ENCODE measurements at places on chromosomes 16 and 17. TPM values are rescaled to one million over a fixed set of nuclear protein-coding genes. Genes with fewer than 3 reads are reported as not detected.

DNA sequence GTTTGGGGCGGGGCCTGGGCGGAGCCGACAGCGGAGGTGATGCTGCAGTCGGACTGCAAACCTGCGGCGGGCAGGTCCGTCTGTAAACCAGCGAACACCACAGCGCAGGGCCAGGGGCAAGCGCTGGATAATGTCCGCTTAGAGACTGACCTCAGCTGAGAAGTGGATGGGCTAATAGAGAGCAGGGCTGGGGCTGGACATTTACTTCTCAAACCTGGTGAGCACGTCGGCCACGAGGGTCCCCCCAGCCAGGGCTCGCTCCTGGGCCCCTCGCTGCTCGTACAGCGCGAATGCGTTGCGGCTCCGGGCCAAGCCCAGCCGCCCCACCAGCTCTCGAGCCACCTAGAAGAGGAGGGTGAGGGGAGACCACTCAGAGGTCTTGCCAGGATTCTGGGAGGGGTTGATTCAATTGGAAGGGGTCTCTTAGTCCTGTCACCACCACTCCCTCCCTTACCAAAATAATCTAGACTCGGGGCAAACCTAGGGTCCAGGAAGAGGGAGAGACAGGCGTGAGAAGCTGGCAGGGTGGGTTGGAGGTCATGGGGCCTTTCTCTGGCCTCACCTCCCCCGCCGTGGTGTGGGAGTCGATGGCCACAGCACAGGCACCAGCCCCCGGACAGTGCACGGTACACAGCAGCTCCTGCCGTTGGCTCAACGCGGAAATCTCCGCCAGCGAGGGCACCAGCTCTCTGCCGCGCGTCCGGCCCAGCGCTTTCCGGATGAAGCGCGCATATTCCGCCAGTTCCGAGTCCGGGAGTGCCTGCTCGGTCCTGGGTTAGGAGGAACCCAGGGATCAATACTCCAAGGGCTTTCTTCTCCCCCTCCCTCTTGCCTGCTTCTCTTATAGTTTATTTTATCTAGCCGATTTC lies 5.8 kb downstream of the PLEKHH3 start:
- DNase-seq, result no peak

TNS4 gene
- not detected for total RNA-seq

GRCh38 chr16:23362460-23363317 lies 60.6 kb downstream of the SCNN1B start:
- no peak for DNase-seq

TEX19 gene
- total RNA-seq, result not detected

DNA sequence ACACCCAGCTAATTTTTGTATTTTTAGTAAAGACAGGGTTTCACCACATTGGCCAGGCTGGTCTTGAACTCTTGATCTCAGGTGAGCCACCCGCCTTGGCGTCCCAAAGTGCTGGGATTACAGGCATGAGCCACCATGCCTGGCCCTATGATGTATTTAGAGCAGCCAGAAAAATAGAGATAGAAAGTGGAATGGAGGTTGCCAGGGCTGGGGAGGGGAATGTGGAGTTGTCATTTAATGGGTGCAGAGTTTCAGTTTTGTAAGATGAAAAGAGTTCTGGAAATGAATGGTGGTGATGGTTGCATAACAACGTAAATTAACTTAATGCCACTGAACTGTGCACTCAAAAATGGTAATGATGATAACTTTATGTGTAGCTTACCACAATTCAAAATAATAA lies 31.6 kb upstream of the NPTX1 start:
- no peak for DNase-seq

DNA sequence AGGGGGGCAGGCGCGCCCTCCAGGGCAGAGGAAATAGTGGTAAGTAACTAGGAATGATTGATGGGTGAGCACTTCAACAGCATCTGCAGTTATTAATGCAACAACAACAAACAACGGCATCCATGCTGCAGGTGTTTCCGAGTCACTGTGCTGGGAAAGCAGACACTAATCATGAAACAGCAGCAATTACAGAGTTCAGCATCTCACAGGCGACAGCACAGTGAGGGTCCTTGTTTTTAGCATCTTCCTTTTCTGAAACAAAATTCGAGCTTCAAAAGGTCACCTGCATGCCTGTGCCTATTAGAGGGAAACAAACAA lies 191.9 kb downstream of the SLC39A11 start:
- DNase-seq, result no peak

GRCh38 chr17:68239632-68240366 lies 8.0 kb upstream of the AMZ2 start:
- DNase-seq, result no peak

CRAMP1 gene
- 12.1 TPM for total RNA-seq

DNA sequence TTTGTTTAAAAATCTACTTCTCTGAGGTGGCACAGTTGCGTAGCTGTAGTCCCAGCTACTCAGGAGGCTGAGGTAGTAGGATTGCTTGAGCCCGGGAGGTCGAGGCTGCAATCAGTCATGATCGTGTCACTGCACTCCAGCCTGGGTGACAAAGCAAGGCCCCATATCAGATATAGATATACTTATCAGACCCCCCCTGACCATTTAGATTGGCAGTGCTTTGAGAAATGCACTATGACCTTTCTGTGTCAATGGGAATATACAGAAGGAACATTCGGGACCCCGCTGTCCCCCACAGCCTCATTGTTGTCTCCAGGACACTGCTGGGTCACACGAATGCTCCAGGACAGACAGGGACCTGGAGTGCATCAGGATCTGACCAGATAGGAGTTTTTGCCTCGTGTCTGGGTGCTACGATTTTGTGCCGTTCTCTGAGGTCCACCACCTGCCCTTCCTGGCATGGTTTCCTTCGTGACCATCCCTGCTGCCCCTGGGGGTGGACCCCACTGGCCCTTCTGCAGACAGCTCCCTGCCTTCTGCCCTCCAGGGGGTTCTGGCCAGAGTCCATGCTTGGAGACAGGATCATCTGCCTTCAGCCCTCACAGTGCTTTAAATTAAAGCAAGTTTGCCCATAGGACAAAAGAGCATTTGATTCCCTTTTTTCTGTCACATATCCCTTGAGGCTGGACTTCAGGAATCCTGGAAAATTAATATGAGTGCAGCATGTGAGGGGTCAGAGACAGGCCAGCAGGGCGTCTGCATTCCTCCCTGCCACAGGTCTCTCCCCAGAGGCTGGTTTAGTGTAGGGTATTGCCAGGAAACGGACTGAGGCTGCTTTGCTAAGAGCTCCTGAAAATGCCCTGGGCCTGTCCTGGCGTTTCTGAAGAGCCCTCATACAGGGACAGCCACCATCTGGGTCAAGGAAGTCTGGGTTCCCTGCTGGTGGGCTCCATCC lies 19.3 kb downstream of the PLD6 start:
- DNase-seq, result peak; percentile 11

BAIAP3 gene
- 2.7 TPM for total RNA-seq

DNA sequence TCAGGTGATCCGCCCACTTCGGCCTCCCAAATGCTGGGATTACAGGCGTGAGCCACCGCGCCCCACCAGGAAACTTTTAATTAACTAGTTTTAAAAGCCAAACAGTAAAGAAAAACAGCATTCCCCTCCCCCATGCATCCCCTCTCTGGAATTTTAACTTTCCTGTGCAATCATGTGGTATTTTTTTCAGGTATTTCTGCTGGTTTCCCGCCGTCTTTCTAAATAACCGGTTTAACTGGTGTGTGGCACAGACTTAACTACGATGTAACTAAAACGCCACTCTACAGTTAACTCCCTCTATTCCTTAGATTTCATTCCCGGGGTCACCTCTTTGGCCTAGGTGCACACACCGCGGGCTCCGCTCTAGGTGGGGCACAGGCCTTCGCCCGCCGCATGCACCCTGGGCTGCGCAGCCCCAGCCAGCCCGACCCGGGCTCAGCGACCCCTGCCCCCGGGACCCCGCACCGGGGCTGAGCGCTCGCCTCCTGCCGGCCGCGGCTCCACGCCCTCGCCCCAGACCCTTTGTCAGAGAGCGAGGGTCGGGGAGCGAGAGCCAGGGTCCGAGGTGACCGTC lies 15.1 kb upstream of the UTP6 start:
- no peak for DNase-seq

GRCh38 chr16:52548261-52549010 lies 1.5 kb upstream of the TOX3 start:
- no peak for DNase-seq

DNA sequence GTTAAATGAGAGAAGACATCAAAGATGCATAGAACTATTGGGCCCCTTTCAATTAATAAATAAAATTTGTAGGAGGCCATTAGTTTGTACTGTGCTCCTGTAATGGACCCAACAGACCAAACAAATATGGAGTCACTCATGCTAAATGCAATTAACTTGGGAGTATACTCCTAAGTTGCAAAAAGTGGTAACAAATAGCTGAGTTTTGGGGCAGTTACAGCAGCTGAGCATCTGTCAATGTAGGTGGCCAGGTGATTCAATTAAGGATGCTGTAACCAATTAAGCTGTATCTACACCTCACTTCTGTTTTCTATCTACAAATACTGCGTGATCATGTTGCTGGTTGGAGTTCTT lies 34.9 kb downstream of the WNT9B start:
- DNase-seq, result no peak

MT1A gene
- 19.0 TPM for total RNA-seq

DNA sequence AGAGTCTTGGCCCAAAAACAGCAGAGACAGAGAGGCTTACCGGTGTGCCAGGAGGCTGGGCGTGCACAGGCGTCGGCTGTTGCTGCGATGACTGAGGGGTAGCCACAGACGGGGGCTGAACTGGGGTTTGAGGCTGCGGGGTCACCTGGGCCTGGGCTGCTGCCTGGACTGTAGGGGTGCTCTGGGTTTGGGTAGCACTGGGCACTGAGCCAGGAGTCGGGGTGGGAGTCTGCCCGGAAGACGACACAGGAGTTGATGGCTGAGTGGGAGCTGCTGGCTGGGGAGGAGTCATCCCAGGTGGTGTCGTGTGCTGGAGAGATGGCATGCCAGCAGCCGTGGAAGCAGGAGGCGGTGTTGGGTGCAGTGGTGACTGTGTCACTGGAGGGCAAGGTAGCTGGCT lies 53.2 kb upstream of the TRAP1 start:
- DNase-seq, result no peak

GRCh38 chr16:11412175-11412904 lies 67.1 kb downstream of the RMI2 start:
- DNase-seq, result no peak

DNA sequence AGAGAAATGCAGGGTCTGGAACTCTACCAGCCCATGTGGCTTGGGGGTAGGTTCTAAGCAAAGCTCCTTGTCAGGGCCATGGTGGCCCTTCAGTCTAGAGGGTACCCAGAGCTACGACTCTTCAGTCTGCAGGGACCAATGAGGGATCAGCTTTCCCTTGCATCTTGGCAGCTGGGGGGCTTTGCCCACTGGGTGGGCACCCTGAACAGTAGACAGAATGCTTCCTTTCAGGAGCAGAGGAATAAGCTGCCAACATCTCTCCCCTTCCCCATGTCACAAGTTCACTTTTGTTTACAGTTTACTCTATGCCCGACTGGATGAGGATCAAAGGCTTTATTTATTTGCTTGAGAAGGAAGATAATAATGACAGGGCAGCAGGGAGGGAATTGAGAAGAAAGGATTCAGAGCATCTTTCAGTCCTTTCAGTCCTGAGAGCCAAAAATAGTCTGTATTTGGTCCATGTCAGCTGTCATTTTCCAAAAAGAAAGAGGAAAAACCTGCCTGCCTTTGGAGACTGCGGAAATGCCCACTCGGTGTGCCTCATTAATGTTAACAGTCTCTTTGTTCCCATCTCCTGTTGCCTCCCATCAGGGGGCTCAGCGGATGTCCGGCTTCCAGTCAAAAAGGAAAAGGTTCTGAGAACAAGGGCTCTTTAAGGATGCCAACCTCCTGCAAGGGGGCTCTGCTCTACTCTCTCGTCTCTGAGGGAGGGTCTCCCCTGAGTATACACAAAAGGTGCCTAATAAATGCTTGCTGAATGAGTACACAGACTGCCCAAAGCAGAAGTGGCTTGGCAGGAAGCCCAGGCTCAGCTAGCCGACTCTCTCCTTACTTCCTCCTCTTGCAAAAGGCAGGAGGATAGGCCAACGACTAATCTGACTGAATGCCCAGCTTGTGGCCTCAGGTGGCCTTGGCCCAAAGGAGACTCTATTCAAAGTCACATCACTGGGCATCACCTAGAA lies 17.1 kb downstream of the TRAF4 start:
- DNase-seq, result peak; percentile 75

DNA sequence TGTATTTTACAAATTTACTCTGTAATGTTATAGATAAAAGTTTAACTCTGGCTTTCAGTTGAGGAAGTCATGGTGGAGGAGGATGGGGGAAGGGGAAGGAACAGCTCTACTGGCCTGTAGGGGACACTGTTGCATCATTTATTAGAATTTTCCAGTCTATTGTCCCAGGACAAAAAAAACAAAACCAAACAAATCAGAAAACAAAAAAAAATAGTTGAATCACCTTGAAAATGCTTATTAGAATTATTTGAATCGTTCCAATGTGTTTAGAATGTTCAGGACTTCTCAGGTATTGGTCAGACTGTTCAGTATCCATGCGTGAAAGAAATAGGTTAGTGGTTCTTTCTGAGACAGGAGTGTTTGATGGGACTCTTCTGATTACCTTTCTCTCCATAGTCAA lies 242.0 kb downstream of the FTO start:
- DNase-seq, result no peak

C16orf92 gene
- not detected for total RNA-seq

RAPGEFL1 gene
- total RNA-seq, result 2.8 TPM

- DNase-seq, result no peak
Observed at GRCh38 chr17:72477491-72477890, 356.7 kb downstream of the SOX9 start.

- DNase-seq, result no peak
Observed at GRCh38 chr16:11990702-11991390, 14.3 kb downstream of the SNX29 start.

- DNase-seq, result no peak
Observed at GRCh38 chr17:17406225-17406624, 70.6 kb upstream of the MED9 start.

DNA sequence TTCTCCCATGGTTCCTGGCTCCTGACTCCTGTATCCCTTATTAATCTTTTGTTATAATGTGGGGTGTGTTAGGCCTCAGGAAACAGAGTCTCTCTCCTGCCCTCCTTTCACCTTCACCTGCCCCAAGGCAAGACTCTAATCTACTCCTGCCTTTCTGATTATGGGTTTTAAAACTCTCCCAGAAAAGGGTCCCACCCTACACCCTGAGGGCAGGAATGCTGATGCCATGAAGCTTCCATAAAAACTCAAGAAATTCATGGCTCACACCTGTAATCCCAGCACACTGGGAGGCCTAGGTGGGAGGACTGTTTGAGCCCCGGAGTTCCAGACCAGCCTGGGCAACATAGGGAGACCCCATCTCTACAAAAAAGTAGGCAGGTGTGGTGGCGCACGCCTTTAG lies 18.6 kb upstream of the SRCAP start:
- DNase-seq, result no peak

ENPP7 gene
- not detected for total RNA-seq

GRCh38 chr16:30771726-30772125 lies 9.6 kb downstream of the RNF40 start:
- no peak for DNase-seq

MON1B gene
- total RNA-seq, result 25.5 TPM

ALDH3A1 gene
- 0.32 TPM for total RNA-seq
